ENCODE measurements at places on chromosomes 5 and 9.

- no peak for DNase-seq
These were observed 19.3 kb upstream of the IGFBPL1 start for GRCh38 chr9:38443597-38443996.

GRCh38 chr5:6197427-6197826 is 180.9 kb downstream of the MED10 start:
- DNase-seq: no peak

GRCh38 chr9:103082494-103082893 is 87.4 kb downstream of the CYLC2 start:
- no peak for DNase-seq

DNA sequence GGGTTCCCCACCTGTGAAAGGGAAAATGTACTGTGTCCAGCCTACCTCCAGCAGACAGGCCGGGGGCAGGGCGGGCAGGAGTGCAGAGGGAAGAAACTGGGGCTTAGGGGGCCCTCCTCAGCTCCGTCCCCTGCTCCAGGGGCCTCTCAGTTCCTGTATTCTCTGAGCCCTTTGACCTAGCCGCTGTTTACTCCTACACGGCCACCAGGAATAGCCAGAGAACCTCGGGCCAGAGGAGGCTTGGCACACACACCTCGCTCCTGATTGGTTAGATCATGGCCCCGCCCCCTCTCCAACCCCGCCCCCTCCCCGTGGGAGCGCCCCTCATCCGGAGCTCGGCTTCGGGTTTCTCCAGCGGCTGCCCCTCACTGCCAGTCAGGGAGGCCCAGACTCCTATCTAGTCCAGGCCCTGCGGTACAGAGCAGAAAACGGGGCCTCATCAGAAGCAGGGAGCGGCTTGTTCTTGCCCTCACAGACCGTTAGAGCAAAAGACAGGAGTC is 2.2 kb downstream of the ST6GALNAC6 start:
- DNase-seq: no peak

- DNase-seq: no peak
These were observed 23.9 kb upstream of the FANCC start for GRCh38 chr9:95341293-95341962.

- no peak for DNase-seq
These were observed 295.7 kb downstream of the DNAH5 start for GRCh38 chr5:13648822-13649221.

DNA sequence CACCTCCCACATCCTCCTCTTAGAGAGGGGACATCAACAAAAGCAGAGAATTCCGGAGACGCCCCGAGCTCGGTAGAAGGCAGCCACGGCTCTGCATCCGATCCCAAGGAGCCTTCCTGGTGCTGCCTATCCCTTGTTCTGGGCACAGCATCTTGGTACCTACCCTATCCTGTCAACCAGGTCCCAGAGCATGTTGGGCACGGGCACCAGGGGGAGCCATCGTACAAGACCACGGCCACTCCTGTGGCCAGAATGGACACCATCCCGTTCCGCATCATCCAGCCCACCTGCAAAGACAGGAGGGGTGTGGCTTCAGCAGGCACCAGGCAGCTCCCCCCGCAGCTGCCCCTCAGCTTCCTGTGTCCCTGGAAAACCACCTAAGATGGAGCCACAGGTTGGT is 62.7 kb upstream of the ZNF354A start:
- DNase-seq: no peak

DNA sequence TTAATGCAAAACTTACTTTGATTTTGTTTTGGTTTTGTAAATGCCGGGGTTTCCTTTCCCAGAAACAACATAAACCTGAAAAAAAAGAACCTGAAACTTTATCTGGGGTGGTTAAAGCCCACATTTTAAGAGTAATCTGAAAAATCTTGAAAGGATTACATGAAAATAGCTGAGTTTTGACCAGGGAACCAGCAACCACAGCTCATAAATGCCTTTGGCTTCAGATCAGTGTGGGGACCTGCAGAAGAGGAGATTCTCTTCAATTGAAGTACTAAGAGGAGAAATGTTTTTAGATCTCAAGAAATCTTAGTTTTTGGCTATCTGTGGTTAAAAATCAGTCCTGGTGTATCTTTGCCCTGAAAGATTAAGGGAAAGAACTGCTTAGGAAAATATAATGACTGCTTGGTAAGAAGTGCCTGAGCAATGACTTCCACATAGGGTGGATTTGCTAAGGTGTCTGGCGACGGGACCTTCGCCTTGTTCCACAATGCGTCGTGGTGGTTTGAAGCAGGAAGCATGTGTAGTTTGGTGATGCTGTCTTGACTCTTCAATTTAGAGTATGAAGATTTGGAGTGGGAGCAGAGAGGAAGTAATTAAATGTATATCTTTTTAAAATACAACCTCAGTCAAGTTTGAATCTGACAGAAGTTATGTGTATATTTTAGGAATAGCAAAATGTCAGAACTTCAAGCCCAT is 186.5 kb downstream of the MAN2A1 start:
- no peak for DNase-seq

DNA sequence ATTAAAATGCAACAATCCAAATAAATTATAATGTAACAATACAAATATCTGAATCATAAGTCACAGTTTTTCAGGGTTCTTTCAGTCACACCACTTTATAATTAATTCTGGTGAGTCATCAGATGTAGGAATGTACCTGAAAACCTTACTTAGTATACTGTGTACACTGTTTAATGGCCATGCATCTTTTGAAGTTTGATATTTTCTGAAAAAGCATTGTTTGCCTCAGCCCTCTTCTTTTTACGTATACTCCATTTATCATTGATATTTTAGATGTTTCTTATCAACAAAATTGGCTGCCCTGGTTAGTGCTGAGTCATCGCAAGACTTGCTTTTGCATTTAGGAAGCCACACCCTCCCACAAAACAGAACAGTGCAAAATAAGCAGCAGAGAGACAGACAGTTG is 218.6 kb downstream of the PJA2 start:
- no peak for DNase-seq

GRCh38 chr5:14182761-14183160 is 39.6 kb downstream of the TRIO start:
- DNase-seq: no peak

DNA sequence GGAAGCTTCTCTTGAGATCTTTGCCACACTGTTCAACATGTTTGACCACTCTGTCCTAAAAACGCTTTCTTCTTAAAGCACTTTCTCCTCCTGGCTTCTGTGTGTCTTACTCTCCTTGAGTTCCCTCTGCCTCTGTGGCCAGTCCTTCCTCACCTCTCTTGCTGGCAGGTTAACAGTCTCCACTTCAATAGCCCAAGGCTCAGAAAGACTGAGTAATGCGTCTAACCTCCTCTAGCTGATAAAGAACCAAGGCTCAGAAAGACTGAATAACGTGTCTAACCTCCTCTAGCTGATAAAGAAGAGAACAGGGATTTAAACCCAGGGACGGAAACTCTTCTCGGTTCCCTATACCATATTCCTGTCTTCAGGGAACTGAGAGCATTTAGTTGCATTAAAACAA is 205.2 kb downstream of the AOPEP start:
- DNase-seq: no peak

- no peak for DNase-seq
These were observed 213.7 kb downstream of the NXNL2 start for GRCh38 chr9:88748566-88749261.

DNA sequence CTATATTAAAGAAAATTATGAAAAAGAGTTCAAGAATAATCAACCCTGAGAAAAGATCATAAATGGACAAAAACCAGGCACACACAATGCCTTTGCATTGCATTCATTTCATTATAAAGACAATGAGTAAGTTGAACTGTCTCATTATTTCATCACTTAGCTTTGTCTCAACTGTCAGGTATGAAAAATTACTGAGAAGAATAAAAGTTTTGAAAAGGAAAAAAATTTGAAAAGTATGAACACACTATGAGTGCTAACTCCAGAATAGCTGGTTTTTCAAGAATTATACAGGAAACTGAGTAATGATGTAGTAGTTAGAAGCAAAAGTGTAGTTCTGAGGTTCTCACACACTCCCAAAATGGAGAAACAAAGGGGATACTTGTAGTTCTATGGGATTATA is 16.3 kb upstream of the ANXA1 start:
- no peak for DNase-seq

- DNase-seq: no peak
These were observed 126.4 kb upstream of the GPR151 start for GRCh38 chr5:146642410-146642809.

GRCh38 chr5:171641891-171642290 is 143.7 kb upstream of the SMIM23 start:
- no peak for DNase-seq

GRCh38 chr5:35765921-35766320 is 90.8 kb upstream of the IL7R start:
- DNase-seq: no peak

DNA sequence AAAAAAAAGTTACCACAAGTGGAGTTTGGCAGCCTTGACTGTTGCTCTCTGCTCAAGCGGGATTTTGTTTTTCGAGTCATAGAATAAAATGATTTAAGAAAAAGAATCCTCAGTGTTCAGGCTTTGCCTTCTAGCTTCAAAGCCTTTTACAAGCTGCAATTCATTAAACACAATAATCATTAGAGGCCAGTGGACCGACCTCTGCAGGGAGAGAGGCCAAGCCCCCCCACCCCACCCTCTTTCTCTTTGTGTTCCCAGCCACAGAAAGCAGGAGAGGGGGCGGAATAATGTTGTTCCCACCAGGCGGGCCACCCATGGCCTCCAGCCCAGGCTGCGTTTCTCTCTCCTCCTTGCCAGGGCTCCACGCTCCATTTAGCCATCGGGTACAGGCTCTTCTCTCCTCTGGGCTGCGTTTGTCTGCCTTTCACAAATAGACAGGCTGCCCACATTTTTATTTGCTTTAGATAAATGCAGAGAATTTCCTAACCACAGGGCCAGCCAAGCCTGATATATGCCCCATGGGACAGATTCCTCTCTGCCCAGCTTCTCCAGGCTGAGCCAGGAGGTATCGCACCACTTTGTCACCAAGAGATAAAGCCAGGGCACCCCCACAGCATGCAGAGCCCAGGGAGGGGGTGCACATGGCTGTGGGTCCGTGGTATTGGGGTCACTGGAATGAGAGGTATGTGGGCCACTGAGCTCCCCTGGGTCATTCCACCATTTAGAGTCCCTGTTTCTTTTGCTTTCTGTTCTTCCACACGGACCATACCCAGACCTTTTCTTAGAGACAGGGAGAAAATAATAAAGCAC is 318.8 kb downstream of the PIK3R1 start:
- DNase-seq: no peak

DNA sequence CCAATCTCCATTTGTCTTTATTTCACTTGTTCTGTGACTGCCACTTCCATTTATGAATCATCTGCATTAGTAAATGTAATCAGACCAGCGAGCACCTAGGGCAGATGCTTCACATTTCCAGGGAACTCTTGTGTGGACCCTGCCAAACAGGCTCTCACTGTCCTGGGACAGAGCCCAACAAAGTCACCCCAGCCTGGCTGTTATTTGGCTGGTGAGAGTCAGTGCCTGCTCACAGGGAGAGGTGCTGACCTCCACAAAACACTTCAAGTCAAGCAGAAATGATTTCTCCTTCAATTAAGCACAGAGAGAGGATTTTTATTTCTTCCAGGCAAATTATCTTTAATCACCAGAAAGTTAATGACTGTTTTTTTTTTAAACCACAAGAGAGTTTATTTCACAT is 568.0 kb downstream of the MTRR start:
- no peak for DNase-seq

DNA sequence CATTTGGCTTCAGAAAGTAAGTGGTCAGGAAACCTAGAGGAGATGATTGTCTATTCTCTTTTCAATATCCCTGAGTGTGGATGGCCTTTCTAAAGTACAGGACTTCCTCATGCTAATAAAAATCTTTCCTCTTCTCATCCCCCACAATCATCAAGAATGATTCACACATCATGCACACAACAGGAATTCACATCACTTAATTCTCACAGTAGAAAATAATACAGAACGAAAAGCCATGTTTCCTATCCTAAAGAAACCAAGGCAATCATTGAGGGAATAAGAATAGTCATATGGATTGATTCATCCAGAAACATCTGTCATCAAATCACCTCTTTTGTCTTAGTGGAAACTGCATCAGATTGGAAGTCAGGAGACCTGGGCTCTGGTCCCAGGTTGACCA is 203.1 kb upstream of the PIK3R1 start:
- no peak for DNase-seq

All from activated CD8-positive, alpha-beta memory T cell treated with anti-CD3 and anti-CD28 coated beads for 4 hours (primary cell).